ENCODE measurements at places on chromosomes 5 and 9.

GRCh38 chr5:177397875-177398390 is 2.5 kb downstream of the PFN3 start:
- peak; percentile 73 for DNase-seq

GRCh38 chr5:42721484-42721883 is 35.1 kb upstream of the CCDC152 start:
- no peak for DNase-seq

- DNase-seq = no peak
Observed at GRCh38 chr9:5230554-5230953, 665 bp upstream of the INSL4 start.

GRCh38 chr9:93965830-93966577 is 10.8 kb upstream of the BARX1 start:
- DNase-seq = peak; percentile 83

- no peak for DNase-seq
Observed at GRCh38 chr9:106954558-106954957, 91.6 kb downstream of the ZNF462 start.

- DNase-seq = no peak
Observed at GRCh38 chr5:81006947-81007636, 46.9 kb downstream of the RASGRF2 start.

- DNase-seq = no peak
Observed at GRCh38 chr5:100165309-100165708, 369.9 kb upstream of the FAM174A start.

GRCh38 chr9:137694962-137695875 is 76.4 kb downstream of the EHMT1 start:
- DNase-seq = peak; percentile 95

DNA sequence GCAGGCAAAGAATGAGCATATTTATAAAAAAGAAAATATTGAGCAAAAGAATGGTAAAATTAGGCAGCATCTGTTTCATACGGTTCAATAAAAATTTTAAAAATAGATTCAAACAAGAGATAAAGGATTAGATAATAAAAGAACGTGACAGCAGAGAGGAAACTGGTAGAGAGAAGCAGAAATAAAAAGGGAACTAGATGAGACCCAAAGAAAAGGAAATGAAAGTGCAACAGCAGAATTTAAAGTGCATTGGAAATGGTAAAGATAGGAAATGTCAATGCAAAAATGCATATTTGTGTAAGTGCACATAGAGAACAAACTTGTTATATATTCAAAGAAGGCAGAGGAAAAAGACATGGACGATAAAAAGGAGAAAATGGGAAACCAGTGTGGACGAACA is 70.2 kb downstream of the SUSD1 start:
- DNase-seq = no peak

- no peak for DNase-seq
Observed at GRCh38 chr9:3500044-3500443, 25.8 kb downstream of the RFX3 start.

- no peak for DNase-seq
Observed at GRCh38 chr5:92652756-92653155, 928.3 kb downstream of the NR2F1-AS1 start.

- peak; percentile 3 for DNase-seq
Observed at GRCh38 chr5:75169516-75169915, 67.2 kb downstream of the ANKRD31 start.

GRCh38 chr9:14173713-14174112 is 140.2 kb downstream of the NFIB start:
- DNase-seq = no peak

- no peak for DNase-seq
Observed at GRCh38 chr9:3736161-3736560, 210.4 kb upstream of the RFX3 start.

DNA sequence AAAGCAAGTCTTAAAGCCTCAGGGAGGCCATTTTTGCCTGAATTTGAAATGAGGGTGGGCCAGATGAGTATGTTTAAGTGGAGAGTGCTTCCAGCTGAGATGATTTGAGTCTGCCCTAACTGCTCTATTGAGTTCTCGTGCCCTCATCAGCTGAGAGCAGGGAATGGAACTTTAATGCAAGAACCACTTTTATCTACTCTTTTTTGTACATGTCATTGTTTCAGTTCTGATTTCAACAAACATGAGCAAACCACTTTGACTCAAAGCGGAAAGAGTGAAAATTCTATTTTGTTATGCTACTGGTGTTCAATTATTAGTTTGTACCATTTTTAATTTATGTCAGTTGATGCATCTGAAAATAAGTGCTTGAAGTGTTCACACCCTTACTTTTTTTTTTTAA is 35.8 kb downstream of the DCAF10 start:
- no peak for DNase-seq

- no peak for DNase-seq
Observed at GRCh38 chr5:167936022-167936421, 355.4 kb upstream of the WWC1 start.

DNA sequence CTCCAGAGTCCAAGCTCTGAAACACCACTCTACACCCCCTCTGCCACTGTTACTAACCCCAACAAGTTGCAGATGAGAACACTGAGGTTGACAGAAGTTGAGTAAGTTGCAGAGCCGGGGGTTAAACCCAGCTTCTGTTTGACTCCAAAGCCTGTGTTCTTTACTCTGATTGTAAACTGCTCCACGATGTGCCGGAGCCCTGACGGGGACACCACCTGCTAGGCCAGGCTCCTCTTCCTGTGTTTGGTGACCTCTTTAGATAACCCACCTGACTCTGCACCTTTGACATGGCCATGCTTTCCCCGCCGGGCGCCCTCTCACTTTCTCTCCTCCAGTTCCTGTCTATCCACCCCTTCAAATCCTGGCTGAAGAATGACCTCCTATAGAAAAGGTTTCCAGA is 96.7 kb downstream of the PAX5 start:
- DNase-seq = no peak

GRCh38 chr9:91837981-91838731 is 111.9 kb downstream of the ROR2 start:
- peak; percentile 85 for DNase-seq

DNA sequence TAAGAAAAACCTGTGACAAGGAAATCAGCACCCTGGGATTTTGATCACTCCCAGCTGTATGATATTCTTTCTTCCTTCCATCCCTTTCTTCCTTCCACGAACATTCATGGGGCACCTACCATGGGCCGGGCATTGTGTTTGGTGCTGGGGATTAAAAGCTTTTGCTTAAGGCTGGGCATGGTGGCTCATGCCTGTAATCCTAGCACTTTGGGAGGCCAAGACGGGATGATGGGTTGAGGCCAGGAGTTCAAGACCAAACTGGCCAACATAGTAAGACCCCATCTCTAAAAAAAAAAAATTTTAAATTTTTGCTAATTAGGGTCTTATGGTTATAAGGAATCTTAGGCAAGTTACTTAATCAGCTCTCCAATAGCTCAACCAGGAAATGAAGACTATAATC is 48.5 kb upstream of the CLINT1 start:
- DNase-seq = no peak

DNA sequence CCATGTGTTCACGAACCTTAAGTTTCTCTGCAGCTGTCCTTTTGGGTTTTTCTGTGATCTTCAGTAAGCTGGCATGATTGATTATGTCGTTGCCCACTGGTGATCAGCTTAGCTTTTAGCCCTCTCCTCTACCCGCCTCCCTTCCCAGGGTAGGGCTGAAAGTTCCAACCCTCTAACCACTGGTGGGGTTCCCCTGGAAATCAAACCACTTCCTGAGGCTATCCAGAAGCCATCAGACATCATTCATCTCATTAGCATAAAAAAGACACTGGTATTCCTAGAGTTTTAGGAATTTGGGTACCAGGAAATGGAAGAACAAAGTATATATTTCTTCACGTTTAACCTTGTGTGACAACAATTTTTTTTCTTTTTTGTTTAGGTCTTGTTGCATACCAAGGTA is 29.8 kb downstream of the SPIN1 start:
- DNase-seq = no peak

- no peak for DNase-seq
Observed at GRCh38 chr9:100193078-100193477, 94.0 kb downstream of the INVS start.

DNA sequence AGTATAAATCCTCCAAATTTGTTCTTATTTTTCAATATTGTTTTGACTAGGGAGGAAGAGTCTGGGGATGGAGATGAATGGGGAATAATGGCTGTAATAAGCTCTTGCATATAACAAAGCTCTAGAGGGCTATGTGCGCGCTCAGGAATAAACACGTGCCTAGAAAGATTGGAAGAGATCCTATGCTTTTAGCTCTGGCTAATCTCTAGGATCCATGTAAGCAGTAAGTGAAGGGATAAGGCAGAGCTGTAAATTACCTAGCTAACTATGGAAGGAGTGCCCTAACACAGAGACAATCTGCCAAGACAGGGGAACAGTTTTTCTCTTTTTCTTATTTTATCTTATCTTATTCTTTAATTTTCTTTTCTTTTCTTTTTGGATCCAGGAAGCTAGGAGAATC is 21.6 kb downstream of the OR1J1 start:
- no peak for DNase-seq

DNA sequence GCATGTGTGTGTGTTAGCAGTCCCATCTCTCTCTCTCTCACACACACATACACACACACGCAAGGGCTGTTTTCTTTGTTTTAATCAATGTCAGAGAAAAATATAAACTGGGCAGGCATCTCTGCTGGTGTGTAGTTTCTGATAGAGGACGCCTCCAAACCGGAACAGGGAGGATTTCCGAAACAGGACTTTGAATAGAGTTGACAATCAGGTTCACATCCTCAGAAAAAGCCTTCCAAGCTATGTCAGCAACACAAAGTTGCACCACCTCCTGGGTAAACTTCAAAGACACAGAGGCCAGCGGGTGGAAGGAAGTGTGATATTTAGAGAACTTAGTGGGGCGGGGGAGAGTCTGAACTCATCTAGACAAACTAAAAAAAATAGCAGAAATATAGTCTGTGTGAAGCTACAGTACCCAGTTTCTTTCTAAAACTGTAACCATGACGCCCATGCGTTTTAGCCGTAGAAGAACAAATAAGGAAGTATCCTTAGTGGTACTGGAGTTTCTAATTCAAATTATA is 1.2 kb downstream of the ST8SIA4 start:
- DNase-seq = no peak

DNA sequence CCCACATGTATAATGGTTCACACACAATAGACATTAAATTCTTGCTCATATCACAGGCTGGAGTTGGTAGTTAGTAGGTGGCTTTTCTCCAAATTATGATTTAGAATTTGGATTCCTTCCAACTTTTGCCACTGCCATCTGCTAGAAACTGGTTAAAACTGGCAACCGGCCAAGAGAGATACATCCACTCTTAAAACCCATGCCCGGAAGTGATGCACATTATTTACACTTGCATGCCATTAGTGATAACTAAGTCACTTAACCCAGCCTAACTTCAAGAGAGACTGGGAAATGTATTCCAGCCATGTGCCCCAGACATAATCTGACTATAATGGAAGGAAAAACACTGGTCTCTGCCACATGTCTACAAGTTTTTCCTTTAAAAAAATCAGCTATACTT is 395.7 kb upstream of the SEMA6A start:
- DNase-seq = no peak

DNA sequence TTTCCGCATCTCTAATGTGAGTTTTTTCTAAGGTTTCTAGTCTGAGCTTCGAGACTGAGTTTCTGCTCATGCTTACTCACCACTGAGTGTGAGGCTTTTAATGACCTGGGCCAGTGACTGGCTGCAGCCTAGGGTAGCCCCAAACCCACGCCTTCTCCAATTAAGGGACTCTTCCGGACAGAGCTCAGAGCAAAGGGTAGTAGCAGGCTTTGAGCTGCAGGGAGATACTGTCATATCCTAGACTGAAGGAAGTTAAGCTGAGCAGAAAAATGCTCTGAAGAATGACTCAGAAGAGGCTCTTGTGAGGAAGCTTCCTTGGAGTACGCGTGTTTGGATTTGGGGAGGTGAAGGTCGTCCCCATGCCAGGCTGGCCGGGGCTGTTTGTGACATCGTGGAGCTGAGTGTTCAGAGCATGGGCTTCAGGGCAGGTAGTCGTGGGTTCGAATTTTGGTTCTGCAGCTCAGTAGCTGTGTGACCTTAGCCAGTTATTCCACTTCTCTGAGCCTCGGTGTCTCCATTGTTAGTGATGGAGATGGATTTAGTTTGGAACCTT is 3.5 kb downstream of the USP20 start:
- peak; percentile 98 for DNase-seq

- no peak for DNase-seq
Observed at GRCh38 chr9:108178318-108178717, 677.5 kb downstream of the ACTL7B start.

- no peak for DNase-seq
Observed at GRCh38 chr9:37989701-37990100, 79.3 kb downstream of the SHB start.

GRCh38 chr5:143836161-143836725 is 24.3 kb downstream of the HMHB1 start:
- no peak for DNase-seq

- DNase-seq = no peak
Observed at GRCh38 chr5:166166071-166166470, 2125.4 kb upstream of the WWC1 start.

- DNase-seq = no peak
Observed at GRCh38 chr5:50853151-50853550, 186.7 kb downstream of the PARP8 start.

DNA sequence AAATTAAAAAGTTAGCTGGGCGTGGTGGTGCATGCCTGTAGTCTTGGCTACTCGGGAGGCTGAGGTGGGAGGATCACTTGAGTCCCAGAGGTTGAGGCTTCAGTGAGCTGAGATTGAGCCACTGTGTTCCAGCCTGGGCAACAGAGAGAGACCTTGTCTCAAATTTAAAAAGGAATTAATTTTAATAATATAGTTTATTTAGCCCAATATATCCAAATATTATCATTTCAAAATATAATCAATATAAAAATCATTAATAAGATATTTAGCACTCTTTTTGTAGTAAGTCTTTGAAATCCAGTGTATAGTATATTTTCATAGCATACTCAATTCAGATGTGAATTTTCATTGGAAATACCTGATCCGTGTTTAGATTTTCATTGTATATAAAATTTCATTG is 43.2 kb upstream of the ORM1 start:
- no peak for DNase-seq

- DNase-seq = no peak
Observed at GRCh38 chr9:71115448-71115975, 5.9 kb downstream of the TRPM3 start.

DNA sequence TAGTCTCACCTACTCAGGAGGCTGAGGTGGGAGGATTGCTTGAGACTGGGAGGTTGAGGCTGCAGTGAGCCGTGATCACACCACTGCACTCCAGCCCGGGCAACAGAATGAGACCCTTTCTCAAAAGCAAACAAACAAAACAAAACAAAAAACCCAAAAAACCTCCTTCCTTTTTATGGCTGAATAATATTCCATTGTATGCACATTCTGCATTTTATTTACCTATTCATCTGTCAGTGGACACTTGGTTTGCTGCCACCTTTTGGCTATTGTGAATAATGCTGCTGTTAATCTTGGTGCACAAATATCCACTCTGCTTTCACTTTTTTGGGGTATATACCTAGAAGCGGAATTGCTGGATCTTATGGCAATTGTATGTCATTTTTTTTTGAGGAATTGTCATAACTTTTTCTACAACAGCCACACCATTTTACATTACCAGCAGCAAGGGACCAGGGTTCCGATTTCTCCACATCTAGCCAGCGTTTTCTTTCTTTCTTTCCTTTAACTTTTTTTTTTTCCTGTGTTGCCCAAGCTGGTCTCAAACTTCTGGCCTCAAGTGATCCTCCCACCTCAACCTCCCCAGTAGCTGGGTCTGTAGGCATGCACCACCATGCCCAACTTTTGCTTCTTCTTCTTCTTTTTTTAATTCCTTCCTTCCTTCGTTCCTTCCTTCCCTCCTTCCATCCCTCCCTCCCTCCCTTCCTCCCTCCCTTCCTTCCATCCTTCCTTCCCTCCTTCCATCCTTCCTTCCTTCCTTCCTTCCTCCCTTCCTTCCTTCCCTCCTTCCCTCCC is 30.6 kb downstream of the NKX2-5 start:
- no peak for DNase-seq

GRCh38 chr5:134982230-134982629 is 14.5 kb downstream of the CATSPER3 start:
- peak; percentile 15 for DNase-seq

Measured in osteoblast (primary cell).